ENCODE measurements at places on chromosomes 16 and 17.

DNA sequence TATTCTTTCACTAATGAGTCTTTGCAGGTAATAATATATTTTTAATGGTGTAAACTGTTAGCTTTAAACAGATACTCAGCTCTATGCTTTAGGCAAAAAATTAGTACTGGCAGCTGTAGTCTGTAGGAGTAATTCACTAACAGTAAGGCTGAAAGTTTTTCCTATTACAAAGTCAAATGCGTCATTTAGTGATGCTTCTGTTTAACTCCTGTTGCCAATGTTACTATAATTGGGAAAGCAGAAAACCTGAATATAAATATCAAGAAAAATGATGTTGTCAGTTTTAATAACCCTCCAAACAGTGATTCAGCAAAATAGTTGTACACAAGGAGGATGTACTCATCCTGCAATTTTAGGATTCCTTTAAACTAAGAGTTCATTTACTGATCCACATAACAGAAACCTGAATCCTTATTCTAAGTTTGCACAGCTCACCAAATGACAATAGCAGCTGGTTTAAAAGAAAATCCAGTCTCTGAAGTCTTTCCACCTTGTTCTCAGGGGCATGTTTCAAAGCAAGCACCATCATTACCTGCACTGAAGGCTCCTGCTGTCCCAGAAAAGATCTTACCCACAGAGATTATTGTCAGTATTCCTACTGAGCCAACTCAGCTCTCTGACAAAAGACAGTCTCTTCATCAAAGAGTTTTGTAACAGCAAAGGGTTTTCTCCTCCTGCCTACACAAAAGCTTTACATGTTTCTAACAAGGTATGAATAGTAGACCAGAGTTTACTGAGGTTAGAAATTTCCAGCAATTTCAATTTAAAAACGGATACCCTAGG, 4.2 kb downstream of the CDR2 start:
- DNase-seq: no peak

DNA sequence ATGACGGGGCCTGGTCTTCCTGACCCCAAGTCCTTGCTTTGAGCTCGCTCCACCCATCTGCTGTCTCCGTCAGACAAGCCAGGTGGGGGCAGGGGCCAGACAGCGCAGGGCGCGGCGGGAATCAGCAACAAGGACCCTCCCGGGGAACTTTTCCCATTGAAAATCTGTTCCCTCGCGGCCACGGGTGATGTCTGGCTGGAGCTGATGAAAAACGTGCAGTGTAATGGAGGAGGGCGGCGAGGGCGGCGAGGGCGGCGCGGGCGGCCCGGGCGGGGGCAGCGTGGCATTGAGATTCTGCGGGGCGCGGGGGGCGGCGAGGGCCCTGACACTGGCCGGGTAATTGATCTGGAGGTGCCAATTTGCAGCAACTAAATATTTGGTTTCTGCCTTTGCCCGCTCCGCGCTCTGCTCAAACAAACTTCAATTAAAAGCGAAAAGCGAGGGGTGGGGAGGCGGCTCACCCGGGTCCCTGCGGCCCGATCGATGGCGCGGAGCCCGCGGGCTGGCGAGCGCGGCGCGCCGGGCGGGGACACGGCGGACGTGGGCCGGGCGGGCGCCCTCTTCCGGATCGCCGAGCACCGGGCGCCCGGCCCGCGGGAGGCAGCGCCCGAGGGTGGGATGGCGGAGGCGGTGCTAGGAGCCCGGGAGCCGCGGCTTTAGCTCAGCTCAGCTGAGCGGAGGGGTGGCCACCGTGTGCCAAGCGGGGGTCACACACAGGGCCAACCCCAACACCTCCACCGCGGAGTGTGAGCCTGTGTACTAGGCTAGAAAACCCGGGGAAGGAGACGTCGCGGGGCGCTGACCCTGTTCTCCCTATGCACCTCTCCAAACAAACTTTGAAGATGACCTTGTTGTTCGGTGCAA, 32.4 kb downstream of the DCAKD start:
- DNase-seq: peak; percentile 43

DNA sequence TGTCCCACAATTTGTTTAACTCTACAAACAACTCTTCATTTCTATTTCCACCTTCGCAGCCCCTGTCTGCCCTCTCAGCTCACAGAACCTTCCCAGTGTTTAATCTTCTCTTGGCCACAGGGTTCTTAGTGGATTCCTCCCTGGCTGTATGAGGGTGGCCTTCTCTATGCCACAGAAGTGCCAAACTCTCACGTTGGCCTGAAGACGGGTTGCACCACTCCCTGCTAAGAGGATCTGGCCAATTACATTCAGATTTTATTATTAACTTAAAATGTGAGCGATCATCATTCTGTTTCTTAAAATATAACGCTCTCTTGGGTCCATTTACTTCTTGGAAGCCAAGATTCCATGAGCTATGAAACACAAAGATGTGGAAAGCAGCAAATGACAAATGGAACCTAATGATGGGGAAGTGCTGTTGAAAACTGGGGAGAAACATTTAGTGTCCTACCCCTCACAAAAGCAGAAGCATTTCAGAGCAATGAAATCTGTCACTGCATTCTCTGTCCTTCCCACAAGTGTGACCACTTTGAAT, 91.3 kb upstream of the NOG start:
- DNase-seq: peak; percentile 50

- no peak for DNase-seq
These were observed 12.4 kb downstream of the TAT start for GRCh38 chr16:71564335-71564967.

DNA sequence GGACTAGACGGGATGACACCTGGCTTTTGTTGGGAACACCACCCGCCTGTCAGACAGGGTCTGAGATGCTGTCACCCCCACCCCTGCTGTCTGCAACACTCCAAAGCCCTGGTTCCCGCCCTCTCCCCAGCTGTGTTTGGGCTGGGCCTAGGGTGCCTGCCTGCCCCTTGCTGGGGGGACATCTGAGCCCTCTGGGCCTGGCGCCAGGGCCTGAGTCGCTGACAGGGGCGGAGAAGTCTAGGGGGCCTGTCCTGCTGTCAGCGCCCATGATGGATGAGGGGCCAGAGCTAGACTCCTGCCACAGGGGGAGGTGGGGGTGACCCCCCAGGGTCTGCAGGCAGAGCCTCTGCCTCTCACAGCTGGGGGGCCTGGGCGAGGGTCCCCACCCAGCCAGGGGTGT, 7.6 kb upstream of the PKMYT1 start:
- no peak for DNase-seq

- no peak for DNase-seq
These were observed 68.7 kb downstream of the AIPL1 start for GRCh38 chr17:6366221-6366666.

- no peak for DNase-seq
These were observed 9.2 kb downstream of the UBALD2 start for GRCh38 chr17:76274112-76274956.

DNA sequence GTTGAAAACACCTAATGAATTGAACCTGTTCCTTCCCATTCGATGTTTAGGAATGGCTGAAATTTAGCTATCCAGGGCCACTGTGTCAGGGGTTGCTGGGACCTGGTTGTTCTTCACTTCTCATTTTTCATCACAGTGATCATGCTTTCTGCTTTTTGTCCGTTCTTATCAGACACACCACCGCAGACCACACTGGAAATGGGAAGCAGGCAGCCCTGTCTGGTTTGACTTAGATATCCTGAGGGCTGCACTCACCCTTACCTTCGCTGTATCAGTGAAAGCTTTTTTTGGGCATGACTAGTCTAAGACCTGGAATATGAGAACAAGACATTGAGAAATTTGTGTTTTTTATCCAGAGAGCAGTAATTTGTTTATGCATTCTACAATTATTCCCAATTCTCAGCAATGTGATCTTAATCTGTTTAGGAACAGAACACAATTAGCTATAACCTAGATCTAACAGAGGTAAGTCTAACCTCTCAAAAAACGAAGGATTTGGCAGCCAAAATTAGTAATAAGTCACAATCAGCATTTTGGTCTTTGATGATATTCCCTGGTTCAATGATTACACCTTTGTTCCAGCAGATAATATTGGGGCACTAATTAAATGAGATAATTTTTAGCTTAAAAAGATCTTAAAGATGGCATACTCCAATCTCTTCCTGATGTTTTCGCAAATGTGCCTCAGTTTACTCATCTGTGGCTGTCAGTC, 126.0 kb upstream of the GOT2 start:
- DNase-seq: peak; percentile 88

DNA sequence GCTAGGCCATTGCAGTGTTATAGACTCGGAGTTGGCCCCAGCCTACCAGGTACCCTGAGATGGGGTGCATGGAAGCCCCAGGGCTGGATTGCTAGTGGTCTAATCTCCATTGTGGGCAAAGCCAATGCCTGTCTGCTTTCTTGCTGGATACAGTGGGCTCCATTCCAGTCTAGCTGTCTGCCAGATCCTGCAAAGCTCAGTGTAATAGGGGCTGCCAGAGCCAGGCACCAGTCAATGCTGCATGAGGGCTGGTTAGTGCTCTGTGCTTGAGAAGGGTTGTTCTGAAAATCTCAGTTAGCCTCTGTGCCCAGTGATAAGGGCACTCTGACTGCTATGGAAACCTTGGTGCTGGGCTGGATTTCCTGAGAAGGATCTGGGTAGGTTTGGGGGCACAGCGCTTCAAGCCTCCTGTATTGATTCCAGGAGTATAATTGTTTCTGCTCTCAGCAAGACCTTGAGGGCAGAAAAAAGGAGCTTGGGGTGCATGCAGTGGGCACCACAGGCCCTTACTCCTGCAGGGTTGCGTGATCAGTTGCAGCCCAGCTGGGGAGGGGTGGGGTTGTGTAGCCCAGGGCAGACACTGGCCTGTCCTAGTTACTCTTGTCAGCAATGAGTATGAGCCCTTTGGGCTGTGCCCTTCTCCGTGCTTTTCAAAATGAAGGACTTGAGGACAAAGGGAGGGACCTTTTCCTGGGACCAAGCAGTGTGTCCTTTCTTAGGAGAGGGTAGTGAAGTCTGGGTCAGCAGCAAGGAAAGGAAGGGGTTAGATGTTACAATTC, 19.0 kb downstream of the SMPD3 start:
- DNase-seq: no peak

DNA sequence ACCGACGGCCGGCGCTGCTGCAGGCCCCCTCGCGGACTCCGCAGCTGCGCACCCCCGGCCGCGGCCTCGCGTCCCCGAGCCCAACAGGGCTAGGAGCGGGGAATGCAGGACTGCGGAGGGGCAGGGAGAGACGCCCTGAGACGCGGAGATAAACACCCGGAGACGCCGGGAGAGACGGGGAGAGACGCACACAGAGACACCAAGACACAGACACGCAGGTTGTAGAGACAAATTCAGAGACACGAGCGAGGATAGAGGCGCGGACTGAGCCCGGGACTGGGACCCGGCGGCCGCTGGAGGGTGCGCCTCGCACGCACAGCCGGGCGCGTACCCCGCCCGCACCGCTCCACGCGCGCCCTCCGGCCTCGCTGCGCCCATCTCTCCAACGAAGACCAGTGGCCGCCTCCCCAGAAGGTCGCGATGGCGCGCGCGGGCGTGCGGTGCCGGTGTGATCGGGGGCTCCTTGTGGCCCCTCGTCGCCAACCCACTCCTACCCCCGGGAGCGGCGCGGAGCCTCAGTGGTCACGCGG, 902 bp downstream of the STAC2 start:
- DNase-seq: peak; percentile 26

DNA sequence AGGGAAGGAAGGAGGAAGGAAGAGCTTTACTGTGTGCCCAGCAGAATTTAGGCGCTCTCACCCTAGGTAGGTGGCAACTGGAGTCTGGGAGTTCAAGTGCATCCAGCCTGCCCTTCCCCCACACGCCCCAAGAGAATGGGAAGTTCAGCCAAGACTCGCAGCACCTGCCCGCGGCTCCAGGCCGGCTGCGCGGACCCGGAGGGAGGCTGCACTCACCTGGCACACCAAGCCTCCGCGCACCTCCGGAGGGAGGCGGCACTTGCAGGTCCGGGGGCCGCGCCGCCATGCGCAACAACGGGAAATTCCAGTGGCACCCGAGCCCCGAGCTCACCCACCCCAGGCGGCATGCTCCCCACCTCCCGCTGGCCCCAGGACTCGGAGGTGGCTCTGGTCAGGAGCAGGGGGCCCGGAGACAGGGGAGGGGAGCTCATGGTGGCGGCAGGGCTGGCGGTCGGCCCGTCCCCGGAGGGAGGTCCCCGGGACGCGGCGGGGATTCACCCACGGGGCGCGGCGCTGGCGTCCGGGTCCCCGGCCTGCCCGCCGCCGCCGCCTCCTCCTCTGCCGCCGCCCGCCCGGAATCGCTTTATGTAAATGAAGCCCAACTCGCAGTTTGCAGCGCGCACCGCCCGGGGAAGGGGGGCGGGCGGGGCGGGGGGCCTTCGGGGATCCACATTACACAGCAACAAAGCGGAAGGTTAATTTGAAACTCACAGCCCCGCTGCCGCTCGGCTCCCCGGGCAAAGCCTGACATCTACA, at the start of gene ZFHX3:
ZFHX3 (minus strand) TSS at position 593 of the 756 bp plus-strand sequence. CDS start 87,983 bp downstream, outside the sequence.
- peak; percentile 90 for DNase-seq

Data from common myeloid progenitor, CD34-positive (primary cell).